ENCODE measurements at places on chromosomes 1 and 21. TPM values are rescaled to one million over a fixed set of nuclear protein-coding genes. Genes with fewer than 3 reads are reported as not detected.

The SLFNL1 gene
- 0.82 TPM for total RNA-seq

DNA sequence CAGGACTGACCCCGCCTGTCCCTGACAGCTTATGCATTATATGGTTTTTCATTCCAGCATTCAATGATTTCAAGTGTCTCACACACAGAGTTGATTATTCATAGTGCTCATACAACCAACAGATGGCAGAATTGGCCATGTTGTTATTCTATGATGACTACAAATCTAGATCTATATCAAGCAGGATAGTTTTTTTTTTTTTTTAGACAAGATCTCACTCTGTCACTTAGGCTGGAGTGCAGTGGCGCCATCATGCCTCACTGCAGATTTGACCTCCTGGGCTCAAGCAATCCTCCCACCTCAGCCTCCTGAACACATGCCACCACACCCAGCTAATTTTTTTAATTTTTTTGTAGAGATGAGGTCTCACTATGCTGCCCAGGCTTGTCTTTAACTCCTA is 40.1 kb upstream of the LRRC8D start:
- no peak for DNase-seq

The FCN3 gene
- total RNA-seq = 0.44 TPM

The SIK1 gene
- total RNA-seq = 382 TPM

The SPOCD1 gene
- not detected for total RNA-seq

DNA sequence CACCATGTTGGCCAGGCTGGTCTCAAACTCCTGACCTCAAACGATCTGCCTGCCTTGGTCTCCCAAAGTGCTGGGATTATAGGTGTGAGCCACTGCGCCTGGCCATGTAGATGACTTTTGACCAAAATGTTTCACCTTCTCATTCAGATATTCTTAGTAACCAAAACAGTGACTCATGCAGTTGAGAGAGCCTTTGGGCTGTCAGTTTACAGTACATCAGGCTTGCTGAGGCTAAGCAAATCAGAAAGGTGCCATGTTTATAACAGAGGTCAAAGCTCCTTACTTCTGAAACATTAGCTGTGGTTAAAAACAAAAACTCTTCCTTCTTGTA is 21.0 kb downstream of the CNIH4 start:
- DNase-seq = no peak

DNA sequence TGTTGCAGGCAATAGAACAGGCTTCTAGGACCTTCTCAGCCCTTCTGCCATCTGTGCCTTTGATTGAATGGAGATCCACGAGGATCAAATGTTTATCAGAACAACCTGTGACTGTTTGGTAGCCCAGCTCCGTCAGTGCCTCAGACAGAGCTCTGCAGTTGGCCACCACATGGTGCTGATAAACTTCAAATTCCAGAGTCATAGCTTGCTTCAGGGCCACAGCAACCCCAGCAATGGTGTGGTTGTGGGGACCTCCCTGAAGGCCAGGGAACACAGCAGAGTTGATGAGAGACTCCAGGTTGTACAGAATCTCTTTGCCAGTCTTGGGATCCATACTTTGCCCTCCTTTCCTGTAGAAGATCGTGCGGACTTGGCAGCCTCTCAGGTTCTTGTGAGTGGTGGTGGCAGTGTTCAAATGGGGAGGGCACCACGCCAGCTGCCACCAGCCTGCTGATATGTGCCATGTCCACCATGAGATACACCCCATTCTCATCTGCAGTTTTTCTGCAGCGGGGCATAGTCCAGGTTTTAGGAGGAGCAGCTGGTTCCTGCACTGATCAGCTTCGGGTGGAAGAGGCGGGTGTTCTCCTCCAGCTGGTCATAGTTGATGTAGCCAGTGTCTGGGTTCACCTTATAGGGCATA is 82.9 kb upstream of the ARTN start:
- no peak for DNase-seq

GRCh38 chr1:1889847-1890505 is 911 bp downstream of the GNB1 start:
- peak; percentile 35 for DNase-seq

DNA sequence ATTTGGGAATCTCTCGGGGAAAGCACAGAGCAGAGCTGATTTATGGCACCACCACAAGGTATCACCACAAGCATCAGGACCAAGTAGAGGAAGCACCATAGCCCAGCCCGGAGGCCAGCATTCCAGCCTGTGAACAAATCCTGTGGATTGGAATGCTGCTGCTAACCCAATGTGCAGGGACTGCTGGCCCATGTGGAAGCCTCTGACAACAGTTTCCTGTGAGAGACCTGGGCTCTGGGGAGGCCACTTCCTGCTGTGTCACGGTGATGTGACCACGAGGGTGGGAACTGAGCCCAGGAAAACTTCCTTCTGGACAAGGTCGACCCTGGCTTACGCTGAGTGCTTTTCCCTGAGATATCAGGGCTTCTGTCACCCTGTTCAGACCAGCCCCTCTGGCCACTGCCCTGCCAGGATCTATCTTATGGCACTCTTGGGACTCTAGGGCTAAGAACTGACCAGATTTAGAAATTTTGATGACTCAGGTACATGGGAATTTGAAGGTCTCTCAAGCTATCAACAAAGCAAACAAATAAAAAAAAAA is 88.3 kb upstream of the NGF start:
- no peak for DNase-seq

The TAS1R1 gene
- not detected for total RNA-seq

DNA sequence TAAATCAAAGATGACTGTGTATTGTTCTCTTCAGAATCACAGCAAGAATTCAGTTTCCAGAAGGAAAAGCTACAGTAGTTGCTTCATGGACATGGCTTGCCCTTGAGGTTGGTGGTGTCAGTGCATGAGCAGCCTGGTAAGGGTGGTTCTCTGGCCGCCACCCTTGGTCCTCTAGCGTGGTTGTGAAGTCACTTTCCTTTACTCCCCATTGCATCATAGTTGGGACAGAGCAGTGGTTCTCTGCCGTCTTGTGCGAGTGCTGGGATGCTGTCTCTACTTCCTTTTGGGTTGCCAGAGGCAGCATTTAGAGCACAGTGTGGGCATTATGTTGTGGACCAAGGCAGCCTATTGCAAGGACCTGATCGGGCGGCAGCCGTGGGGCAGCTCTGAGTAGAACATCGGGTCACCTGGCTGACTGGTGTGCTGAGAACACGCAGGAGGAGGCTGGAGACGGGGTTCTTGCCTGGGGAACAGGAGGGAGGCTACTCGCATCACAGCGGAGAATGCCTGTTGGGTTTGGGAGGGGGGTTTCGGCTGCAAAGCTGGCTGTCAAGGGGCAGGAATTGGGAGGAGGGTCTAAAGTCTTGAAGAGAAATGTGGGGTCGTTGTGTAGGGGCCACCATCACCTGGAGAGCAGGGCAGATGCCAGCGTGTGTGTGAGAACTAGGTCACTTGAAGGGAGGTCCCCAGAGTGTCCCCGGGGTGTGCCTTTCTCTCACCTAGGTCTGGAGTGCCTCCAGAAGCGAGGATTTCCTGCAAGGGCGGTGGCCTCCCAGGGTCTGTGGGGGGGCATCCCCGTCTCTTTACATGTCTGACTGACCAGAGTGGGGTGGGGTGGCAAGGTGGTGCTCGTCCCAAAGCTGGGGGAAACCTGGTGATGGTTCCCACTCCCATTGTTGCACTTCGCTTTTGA is 6.3 kb downstream of the ARF1 start:
- no peak for DNase-seq

GRCh38 chr1:62682531-62682930 is 5.7 kb downstream of the DOCK7 start:
- DNase-seq = no peak

GRCh38 chr1:153816283-153816889 is 41.2 kb downstream of the SLC27A3 start:
- no peak for DNase-seq

DNA sequence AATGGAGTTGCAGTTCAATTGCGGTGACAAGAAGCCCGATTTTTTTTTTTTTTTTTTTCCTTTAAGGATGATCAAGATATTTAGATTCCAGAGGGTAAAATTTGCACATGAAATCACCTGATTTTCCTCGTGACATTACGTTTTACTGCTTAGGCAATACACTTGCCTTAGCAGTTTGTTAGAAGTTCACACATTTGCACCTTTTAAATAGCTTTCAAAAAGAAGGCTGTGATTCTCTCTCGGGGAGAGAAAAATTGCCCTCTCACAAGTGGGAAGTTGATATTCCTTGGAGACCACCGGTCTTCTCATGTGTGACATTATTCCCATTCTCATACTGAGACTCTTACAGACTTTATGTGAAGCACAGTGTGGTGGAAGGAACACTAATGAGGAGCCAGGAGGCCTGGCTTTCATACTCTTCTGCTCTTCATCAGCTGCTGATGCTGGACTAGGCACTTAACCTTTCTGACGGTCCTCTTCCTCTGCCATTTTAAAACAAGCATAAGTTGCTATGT is 69.8 kb upstream of the HSPA13 start:
- no peak for DNase-seq

- no peak for DNase-seq
These were observed 508.0 kb downstream of the OMA1 start for GRCh38 chr1:58038574-58038973.

The CNR2 gene
- 0.67 TPM for total RNA-seq

- DNase-seq = no peak
These were observed 592 bp upstream of the LYPD8 start for GRCh38 chr1:248756151-248756550.

DNA sequence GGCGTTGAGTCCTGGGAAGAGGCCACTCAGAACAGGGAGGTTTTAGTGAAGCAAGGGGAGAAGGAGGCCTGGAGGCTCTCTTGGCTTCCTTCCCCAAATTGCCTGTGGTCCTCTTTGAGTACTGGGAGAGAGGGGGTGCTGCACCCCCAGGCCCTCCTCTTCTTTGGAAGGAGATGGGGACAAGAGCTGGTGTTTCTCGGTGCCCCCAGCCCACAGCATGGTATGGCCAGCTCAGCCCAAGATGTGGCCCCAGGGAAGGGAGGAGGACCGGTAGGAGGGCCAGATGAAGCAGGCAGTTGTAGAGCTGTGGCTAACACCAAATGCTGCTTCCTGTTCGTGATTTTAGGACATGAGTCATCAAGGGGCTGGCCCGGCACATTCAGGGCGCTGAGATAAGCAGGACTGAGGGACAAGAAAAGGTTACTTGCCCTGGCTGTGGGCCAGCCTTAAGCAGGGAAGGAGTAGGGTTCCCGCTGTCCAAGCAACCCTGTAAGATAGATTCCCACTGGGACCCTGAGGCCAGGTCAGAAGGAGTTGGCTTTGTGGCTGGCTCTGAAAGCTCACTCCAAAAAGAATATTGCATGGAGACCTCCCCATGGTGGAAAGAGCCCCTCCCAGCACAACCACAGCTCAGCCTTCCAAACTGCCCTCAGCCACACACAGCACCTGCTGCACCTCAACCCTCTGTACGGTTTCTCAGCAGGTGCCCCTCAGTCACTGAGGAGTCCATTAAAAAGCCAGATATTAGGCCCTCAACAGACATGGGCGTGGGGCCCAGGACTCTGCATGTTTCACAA is 4.9 kb upstream of the TNFRSF1B start:
- peak; percentile 71 for DNase-seq

DNA sequence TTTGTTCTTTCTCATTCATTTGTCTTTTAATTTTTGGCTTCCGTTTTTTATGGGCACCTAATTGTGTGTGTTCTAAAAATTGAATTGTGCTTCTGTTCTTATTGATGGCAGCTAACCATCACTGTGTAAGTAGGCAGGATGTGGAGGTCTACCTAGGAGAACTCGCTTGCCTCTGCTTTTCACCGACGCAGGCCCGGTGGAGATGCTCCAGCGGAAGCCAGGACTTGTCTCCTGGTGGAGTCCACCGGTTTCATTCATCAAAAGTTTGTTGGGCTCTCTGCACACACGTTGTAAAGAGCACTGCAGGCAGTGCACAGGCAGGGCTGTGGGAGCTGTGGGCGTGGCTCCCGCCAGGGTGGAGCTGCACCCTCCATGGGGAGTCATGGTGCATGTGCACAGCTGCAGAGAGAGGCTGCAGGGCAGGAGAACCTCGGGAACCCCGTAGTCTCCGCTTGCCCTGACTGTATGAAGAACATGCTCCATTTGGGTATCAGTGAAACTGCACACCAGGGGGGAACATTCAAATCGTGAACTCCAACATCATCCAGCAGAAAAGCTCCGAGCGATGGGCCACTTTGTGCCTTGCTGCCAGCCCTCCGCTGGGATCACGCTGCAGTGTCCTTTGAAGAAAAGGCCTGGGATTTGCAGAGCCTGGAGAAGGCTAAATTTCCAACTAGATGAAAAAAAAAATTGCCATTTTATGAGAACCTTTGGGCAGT is 6.0 kb upstream of the C1orf174 start:
- DNase-seq = no peak

- no peak for DNase-seq
These were observed 83.4 kb downstream of the ADSS2 start for GRCh38 chr1:244368279-244368678.

DNA sequence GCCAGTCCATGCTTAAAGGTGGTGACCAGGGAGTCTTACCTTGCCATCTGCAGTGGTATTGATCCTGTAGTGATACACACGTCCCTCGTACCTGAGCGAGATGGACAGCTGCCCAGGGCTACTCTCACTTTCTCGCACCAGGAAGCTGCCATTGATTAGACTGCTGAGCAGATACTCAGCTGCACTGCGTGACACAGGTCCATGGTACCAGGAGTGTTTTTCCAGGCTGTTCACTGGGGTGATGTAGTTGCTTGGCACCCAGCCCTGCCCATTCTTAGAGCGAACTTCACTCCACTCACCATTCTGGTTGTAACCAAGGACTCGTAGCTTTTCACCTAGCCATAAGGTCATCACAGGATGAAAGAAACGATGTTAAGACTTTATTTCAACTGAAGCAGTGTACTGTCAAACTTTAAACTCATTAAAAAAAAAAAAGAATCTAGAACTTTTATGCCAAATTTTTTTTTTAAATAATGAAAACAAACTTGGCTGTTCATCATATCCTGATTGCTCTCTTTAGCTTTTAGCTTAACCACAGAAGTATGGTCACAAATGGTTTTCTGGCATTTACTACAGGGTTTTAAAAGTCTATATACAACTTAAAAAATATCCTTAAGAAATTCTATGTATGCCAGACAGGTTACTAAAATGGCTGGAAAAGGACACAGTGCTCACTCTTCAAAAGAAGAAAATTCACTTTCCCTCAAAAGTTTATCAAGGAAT is 44.6 kb downstream of the TOR3A start:
- DNase-seq = no peak

- DNase-seq = peak; percentile 58
These were observed 7.3 kb downstream of the F11R start for GRCh38 chr1:161013488-161014230.

The LCA5L gene
- 0.39 TPM for total RNA-seq

DNA sequence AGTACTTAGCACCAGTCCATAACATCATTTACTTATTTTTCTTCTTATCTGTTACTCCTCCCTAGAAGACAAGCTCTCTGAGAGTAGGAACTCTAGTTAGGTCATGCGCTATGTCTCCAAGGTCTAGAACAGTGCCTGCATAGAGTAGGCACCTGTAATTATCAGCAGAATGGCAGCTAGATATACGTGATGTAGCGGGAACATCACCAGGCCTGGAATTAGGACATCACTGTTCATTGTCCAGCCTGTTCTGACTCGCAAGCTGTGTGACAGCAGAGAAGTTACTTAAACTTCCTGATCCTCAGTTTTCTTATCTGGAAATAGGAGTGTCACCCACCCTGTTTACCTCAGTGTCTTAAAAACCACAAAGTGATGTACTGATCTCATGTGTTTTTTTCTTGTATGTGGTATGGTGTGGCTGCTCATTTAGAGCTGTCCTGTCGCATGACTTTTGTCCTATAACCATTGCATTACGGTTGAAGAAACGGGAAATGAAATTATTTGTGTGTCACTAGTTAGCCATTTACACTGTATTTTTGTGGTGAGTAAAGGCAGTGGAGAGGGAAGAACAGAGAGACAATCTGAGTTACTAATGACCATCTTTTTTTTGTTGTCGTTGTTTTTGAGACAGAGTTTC is 37.1 kb upstream of the EXO1 start:
- DNase-seq = no peak

The FAM131C gene
- not detected for total RNA-seq

All from T-cell (primary cell).